ENCODE measurements at places on chromosomes 1 and 21.

- DNase-seq: no peak
These were observed at the start of gene RGS21 for GRCh38 chr1:192316942-192317450. TSS of gene RGS21 (plus strand) at chr1:192316992. CDS start at chr1:192343037, 26,045 bp downstream.

- no peak for DNase-seq
These were observed 57.0 kb upstream of the IGSF5 start for GRCh38 chr21:39688010-39688409.

GRCh38 chr21:44853601-44854390 lies 19.7 kb downstream of the PTTG1IP start:
- DNase-seq: no peak

GRCh38 chr1:58874757-58875755 lies 91.2 kb upstream of the JUN start:
- DNase-seq: no peak

DNA sequence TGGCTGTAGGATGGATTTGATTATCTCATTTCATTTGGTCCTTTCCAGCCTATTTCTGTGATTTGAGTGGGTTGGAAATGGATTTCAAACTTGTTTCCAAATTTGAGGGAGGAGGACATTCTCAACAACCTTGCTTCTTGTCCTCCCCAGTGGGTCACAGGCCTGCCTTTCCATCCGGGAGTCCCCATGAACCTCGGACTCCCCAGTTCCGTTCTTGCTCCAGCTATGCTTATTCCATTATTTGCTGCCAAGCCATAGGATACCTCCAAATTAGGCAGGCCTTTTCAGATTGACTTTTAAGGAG lies 97.8 kb downstream of the DUSP10 start:
- no peak for DNase-seq

DNA sequence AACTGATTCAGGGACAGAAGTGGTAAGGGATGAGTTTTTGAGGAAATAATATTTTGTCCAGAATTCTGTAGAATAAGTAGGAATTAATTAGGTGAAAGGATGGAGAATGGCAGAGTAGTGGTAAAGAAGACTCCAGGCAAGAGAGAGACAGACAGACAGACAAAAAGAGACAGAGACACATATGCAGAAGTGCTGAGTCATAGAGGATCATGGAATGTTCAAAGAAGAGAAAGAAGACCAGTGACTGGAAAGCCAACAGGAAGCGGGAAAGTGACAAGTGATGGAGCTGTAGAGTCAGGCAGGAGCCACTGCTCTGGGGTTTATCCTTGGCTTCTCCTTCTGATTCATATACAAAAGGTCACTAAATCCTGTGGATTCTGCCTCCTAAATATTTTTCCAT lies 85.9 kb downstream of the UROD start:
- DNase-seq: no peak

DNA sequence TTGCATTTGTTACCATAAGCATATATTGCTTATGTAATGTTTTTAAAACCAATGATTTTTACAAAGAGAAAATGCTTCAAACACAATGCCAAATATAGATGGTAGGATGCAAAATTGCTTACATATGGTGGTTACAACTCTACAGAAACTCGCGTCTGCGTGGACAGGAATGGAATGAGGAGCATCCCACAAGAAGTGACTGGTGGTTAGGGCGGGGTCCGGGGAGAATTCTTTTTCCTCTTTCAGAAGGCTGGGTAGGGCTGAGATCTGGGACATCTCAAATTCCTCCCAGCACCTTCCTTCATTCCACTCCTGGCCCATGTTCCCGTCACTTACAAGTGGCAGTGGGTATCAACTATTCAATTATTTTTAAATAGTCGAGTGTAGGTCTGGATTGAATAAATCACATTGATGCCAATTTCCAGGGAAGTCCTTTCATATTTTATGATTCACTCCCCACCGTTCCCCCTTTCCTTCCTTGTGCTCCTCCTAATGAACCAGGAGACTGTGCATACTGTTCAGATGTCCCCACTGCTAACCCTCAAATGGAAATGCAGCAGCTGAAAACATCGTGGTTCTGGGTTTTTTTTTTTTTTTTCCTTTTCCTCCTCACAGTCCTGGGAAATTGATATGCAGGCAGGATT lies 174.5 kb upstream of the POU3F1 start:
- DNase-seq: no peak

DNA sequence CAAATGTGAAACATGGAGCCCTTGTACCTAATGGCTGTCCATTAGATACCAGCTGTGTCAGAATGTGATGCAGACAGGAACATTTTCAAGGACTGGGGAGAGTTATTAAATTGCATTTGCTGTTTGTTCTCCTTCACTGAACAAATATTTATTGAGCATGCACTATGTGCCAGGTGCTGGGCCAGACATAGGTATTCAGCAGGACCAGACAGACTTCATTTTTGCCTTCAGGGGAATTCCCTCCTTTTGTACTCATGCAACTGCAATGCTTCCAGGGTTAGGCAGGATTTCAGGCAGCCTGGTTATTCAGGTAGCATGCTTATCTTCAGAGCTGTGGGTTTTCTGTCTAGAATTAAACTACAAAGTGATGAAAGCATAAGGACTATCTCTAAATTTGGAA lies 64.2 kb upstream of the SMYD2 start:
- DNase-seq: no peak

DNA sequence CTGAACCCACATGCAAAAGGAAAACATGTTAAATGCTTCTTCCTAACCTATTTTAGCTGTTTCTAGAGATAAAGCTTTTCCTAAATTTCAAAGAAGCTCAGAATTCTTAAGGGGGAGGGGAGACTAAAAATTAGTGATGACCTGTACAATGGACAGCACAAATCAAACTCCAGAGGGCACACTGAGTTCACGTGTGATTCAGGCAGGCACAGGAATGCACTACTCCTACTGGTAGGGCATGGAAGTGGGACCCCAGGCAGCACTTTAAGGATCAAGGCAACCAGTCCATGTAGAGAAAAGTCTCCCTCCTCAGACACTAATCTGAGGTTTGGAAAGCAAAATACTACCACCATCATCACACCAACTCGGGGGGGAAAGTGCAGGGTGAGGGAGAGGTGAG lies 31.3 kb upstream of the CLCA4 start:
- DNase-seq: no peak

DNA sequence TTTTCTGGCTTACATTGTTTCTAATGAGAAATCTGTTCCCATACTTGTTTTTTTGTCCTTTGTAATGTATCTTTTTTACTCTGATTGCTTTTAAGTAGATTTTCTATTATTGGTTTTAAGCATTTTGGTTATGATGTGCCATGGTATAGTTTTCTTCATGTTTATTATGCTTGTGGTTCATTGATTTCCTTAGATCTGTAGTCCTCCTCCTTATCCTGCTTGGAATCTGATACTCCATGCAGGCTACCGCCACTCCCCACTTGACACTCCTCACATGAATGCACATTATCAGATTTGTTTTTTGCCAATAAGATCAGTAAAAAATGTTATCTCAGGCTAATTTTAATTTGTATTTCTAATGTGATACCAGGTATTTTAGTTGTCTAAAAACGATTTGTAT lies 20.8 kb downstream of the UROD start:
- DNase-seq: no peak

DNA sequence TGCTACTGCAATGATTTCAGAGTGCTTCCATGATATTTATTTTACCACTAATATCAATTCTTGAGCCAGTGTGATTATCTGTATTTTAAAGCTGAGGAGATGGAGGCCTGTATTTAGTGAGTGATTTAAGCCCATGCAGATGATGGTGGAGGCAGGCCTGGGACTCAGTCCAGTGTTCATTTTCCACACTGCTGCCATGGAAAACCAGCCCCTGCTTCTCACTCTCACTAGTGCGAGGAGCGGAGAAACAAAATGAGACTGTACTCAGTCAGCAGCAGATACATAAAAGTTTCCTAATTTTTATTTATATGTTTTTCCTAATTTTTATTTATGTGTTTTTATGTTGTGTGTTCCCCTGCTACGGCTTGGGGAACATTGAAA lies 32.8 kb downstream of the LRRC8B start:
- DNase-seq: no peak

GRCh38 chr1:2229911-2230731 lies 2.0 kb downstream of the SKI start:
- DNase-seq: peak; percentile 42

GRCh38 chr1:228291906-228292608 lies 84.2 kb downstream of the OBSCN start:
- DNase-seq: no peak

GRCh38 chr1:232192781-232193450 lies 437.0 kb downstream of the SIPA1L2 start:
- DNase-seq: no peak

DNA sequence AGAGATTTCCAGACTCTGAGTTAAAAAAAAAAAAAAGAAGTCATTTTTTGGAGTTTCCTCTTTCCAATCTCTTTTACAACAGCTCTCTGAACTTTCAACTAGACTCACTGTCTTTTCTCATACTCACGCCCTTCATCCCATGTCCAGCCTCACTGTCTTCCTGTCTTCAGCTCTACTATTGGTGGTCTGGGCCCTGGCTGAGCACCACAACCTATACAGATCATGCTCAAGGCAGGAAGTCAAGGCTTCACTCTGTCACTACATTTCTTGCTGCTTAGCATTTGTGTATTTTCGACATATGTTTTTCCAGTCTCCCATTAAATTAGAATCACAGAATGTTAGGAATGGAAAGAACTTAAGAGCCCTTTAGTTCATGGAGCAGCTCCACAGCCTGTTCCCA lies 106.4 kb upstream of the PPP2R5A start:
- no peak for DNase-seq

GRCh38 chr1:228376262-228376628 lies 30.4 kb downstream of the TRIM11 start:
- DNase-seq: no peak

- no peak for DNase-seq
These were observed 90.8 kb upstream of the ERRFI1 start for GRCh38 chr1:8116894-8117264.

GRCh38 chr21:33948951-33949444 lies 33.4 kb upstream of the ATP5PO start:
- DNase-seq: no peak

GRCh38 chr1:240128366-240128765 lies 36.7 kb downstream of the FMN2 start:
- DNase-seq: no peak

DNA sequence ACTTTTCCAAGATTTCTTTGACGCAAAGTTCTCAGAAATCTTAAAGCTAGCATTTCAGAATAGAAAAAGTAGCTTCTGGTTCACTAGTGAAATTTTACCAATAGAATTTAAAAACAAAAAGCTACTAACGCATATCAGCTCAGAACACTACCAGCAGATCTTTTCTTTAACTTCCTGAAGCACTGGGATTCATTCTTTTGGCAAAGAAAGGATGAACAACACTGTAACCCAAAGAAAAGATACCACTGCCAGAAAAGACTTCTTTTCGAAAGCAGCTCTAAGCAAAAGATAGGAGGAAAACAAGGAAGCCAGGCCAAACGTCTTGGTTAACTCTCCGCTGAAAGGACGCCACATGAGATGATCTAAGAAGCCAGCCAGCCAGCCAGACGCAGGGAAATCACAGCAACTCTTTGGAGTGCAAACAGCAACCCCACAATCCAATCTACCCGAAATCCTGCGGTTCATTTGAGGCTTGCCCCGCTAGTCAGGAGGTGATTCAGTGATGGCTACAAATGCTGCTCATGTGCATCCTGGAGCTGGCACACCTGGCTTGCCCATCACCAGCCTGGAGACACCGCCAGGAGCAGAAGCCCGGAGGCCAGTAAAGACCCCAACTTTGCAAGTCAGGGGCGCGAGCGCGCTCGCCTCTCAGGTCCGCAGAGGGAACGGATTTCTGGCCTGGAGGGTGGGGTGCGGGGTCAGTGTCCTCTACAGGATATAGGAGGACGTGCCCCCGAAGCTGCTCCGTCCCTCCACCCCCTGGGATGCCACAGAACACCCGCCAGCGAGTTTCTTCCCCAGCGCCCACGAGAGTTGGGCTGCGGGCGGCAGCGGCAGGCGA lies 812 bp downstream of the NBPF1 start:
- DNase-seq: peak; percentile 42

DNA sequence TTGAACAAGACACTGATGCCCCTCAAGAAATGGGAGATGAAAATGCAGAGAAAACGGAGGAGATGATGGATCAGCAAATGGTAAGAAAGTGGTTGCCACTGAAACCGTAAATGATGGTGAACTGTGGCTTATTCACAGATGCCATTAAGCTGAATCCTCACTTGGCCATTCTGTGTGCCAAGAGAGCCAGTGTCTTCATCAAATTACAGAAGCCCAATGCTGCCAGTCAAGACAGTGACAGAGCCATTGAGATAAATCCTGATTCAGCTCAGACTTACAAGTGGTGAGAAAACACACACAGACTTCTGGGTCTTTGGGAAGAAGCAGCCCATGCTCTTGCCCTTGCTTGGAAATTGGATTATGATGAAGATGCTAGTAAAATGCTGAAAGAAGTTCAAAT lies 52.5 kb downstream of the NBPF6 start:
- DNase-seq: no peak

GRCh38 chr1:9486466-9487140 lies 52.7 kb upstream of the SLC25A33 start:
- no peak for DNase-seq

- DNase-seq: no peak
These were observed 368.5 kb downstream of the RPS6KC1 start for GRCh38 chr1:213419401-213420030.

- DNase-seq: no peak
These were observed 42.1 kb downstream of the TMCO4 start for GRCh38 chr1:19757641-19758040.

GRCh38 chr1:88052167-88052566 lies 631.9 kb upstream of the PKN2 start:
- DNase-seq: no peak

DNA sequence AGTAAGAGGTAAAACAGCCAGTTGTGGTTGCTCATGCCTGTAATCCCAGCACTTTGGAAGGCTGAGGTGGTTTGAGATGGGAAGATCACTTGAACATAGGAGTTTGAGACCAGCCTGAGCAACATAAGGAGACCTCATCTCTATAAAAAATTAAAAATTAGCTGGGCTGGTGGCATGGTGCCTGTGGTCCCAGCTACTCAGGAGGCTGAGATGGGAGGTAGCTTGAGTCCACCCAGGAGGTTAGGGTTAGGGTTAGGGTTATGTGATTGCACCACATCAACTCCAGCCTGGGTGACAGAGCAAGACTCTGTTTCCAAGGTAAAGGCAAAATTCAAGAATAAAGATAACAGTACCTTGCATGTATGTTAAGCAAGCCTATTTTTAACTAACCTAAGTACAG lies 3.5 kb downstream of the SAMSN1 start:
- DNase-seq: no peak

DNA sequence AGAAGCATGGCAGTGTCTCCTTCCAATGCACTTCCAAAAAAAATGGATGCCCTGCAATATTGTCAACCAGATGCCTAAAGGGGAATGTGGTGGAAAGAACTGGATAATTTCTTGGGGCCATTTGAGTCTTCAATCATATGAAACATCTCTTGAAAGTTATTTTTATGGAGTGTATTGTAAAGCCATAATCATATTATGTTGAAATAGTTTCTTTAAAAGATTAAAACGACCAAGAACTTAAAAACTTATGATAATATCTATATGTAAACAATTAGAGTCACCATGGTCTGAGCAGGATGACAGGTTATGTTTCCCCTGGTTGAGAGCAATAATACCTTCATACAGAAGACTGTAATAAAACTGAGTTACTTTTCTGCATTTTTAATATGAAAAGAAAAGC lies 457.2 kb downstream of the PCP4 start:
- no peak for DNase-seq
